Activated CD4-positive, alpha-beta memory T cell treated with anti-CD3 and anti-CD28 coated beads for 36 hours (primary cell): ENCODE measurements at places on chromosomes 6 and 20.

DNA sequence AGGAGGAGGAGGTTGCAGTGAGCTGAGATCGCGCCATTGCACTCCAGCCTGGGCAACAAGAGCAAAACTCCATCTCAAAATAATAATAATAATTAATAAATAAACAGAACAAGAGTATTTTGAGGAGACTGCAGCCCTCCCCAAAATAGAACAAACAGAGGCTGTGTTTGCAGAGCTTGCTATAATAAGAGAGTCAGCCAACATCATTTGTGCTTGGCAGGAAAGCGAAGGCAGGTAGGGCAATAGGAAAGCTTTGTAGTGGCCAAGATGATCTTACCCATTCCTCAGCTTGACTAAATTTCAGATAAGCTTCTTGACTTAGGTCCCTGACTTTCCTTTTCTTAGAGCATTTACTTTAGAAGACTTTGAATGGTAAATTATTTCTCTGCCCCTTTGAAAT, 6.7 kb downstream of the C6orf141 start:
- no peak for DNase-seq

- DNase-seq = no peak
Observed at GRCh38 chr20:52076164-52076563, 115.4 kb downstream of the ZFP64 start.

DNA sequence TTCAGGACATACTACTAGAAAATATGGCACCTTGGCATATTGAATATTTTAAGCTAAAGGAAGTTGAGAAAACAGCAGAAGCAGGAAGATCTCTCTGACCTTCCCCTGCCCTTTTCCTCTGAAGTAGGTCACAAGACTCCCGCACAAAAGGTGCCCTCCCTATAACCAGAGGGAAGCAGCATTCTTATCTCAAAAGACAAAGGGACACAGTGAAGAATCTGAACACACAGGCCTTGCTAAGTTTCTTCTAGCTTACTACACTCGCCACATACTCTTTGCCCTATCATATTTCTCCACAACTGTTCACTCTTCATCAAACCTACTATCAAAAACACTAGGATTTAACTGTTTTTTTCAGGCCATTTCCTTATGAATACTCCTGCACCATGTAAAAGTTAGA, 151.2 kb downstream of the ELOVL4 start:
- no peak for DNase-seq

GRCh38 chr6:157723376-157723775, 99.7 kb upstream of the SNX9 start:
- no peak for DNase-seq

DNA sequence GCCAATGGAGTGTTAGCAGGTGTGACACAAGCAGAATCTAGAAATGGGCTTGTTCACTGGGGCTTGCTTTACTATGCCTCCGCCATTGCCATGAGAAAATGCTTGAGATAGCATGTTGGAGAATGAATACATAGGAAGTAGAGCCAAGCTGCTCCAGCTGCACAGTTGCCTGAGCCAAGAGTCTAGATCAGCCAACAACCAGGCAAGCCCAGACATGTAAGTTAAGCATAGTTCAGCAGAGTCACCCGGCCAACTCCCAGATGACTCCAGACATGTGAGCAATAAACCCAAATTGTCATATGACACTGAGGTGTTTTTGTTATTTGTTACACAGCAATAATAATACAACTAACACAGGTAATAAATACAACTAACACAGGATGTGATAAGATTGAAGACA, 167.9 kb downstream of the HAO1 start:
- DNase-seq = no peak

DNA sequence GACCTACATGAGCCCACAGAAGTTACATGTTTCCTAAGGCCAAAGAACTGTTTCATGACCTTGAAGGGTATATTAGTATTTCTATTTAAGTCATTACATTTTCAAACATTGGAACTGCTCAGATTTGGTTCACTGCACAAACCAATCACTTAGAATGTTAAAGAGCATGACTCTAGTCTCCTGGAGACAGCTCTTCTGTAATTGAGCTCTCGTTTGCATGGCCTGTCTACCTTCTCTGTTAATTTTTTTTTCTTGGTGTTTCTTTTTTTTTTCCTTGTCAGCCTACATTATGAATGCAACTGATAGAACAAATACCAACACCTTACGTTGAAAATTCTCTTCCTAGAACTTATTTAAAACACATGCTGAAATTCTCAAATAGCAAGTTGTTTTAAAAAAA, 860.2 kb upstream of the MAP3K7 start:
- DNase-seq = no peak

GRCh38 chr6:45416700-45417099, 39.0 kb upstream of the SUPT3H start:
- DNase-seq = no peak

DNA sequence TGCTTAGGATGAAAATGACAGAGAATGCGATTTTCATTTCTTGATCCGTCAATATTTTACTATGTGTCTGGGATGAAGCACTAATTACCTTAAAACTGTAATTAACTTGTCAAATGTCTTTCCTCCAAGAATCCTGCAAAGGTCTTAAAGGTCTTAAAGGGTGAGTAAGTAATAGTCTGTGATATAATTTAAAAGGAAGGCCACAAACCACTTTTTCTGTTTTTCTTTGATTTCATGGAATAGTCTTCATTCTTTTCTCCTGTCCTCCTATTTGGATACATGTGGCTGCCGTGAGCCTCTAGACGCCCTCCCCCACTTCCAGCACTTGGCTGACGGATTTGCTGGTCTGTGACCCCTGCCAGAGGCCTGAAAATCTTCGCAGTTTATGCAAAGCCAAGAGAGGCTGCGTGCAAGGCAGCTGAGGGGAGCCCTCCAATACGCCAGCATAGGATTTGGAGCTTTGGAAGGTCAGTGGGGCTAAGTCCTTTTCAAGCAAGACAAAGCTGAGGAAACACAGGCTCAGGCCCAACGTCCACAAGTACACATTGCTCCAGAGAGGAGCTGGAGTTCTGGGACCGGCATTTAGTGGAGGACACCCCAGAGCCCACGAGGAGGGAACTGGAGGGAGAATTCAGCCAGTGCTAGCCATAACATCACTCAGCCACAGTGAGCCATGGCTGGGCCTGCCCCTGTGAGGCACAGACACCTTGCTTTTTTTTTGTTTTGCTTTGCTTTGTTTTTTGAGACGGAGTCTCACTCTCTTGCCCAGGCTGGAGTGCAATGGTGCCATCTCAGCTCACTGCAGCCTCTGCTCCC, 382.6 kb downstream of the SMOC2 start:
- DNase-seq = no peak

- DNase-seq = no peak
Observed at GRCh38 chr6:9612489-9612888, 802.4 kb downstream of the TFAP2A start.

DNA sequence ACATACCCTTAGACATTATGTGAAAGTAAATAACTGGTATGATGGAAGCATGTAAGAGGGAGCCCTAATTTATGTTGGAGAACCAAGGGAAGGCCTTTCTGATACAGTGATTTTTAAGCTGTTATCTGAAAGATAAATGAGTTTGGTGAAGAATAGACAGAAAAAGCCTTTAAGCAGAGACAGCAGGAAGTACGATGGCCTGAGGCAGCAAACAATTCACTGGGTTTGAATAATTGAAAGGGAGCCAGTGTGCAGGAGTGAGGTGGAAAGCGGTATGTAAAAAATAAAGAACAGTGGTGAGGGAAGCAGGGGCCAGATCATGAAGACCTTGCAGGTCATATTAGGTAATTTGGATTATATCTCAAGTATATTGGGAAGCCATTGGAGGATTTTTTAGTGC, 4.1 kb upstream of the RAB23 start:
- no peak for DNase-seq

GRCh38 chr20:9903048-9903655, 64.3 kb upstream of the PAK5 start:
- no peak for DNase-seq

GRCh38 chr20:8398263-8399051, 266.4 kb downstream of the PLCB1 start:
- DNase-seq = no peak

DNA sequence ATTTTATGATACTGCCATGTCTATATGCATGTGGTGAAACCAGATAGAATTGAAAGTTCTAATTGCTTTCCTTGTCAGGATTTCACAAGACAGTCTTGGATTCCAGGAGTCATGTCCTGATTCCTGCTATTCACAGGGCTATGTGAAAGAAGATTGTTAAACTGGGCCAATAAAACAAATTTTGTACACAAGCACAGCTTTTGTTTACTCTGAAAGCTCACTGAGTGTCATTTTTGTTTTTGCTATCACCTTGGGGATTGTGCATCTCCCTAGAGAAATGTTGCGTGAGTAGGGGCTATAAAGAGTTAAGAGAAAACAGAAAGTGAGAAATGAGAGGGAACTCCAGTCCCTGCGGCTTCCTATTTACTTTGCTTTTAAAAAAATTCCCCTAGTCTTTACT, 627.5 kb downstream of the PKHD1 start:
- DNase-seq = no peak

DNA sequence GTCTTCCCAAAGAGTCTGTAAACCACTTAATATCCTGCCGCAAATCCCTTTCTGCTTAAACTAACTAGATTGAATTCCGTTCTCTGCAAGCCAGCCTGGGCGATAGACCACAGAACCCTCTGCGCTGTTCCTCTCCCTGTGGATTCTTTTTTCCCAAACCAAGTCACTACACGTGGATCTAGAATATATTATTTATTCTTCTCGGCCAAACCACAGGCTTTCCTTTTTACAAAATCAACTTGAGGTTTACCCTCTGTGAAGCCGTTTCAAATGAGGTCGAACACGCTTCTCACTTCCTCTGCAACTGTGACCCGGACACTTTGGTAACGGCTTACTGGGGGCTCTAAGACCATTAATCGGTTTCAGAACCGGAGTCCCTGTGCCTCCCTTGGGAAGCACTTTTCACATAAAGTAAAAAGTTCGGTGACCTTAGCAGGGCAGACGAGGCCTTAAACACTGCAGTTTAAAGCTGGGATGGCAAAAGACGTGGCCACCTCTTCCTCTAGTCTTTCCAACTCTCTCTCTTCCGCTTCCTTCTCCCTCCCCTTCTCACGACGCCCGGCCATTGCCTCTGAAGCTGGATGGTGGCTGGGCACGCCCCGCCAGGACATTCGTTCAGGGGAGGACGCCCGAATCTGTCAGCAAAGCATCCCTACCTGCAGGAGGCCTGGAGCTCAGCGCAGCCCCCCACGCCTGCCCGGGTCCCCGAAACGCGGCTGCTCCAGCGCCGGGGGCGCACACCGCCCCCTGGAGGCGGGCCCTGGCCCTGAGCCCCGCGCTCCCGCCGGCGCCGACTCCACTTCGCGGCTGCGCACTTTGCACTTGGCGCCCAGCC, 55.0 kb upstream of the FOXC1 start:
- peak; percentile 77 for DNase-seq

DNA sequence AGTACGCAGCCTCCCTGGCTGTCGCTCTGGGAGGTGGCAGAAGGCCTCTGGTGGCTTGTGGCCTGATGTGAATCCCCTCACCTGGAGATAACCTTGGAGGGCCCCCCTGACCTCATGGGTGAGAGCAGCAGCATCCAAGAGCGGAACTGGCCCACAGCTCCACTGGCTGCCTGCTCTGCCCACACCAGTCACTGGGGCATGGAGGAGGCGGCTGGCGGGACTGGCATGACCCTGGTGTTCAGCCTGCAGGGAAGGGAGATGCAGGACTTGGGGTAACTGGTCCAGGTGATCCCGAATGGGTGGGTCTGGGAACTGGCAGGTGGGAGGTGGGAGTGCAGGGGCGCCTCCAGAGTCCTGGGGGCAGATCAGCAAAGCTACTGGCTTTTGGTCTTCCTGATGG, 10.6 kb upstream of the DSN1 start:
- no peak for DNase-seq

DNA sequence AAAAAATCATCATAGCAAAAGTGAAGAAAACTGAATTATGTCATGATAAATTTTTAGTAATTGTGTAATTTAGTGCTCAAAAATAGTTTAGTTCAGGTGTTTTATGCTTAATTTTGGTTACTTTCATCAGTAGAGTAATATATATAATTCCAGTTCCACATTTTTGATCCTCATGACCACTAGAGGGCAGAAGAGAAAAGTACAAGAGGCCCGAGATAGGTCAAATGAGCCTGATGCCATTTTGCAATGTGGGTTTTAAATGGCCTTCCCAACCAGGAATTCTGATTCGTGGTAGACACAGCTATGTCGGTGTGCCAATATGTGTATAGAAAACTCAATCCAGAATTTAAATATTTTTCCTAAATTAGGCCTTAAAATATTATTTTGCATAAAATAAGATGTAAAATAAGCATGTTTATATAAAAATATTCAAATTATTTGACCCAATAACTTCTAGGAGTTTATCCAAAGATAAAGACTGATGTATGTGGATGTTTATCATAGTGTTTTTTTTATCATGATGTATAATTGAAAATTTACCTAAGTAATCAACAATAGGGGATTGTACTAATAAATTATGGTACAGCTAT, 159.7 kb upstream of the RPS6KA2 start:
- no peak for DNase-seq

GRCh38 chr6:5501837-5502236, 240.5 kb downstream of the FARS2 start:
- no peak for DNase-seq

GRCh38 chr6:100338090-100338489, 126.6 kb downstream of the SIM1 start:
- DNase-seq = no peak

DNA sequence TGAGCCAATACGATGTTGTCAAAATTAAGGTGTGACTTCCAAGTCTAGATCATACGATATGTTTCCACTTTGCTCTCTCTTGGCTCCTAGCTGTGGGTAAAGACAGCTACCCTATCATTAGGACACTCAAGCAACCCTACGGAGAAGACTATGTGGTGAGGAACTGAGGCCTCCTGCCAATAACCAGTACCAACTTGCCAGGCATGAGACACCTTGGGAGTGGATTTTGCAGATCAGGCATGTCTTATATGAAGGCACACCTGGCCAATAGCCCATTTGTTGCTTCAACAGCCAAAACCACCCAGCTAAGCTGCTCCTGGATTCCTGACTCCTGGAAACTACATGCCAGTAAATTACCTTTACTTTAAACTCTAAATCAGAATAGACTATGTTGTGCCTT, 863.4 kb downstream of the DHX35 start:
- DNase-seq = no peak

DNA sequence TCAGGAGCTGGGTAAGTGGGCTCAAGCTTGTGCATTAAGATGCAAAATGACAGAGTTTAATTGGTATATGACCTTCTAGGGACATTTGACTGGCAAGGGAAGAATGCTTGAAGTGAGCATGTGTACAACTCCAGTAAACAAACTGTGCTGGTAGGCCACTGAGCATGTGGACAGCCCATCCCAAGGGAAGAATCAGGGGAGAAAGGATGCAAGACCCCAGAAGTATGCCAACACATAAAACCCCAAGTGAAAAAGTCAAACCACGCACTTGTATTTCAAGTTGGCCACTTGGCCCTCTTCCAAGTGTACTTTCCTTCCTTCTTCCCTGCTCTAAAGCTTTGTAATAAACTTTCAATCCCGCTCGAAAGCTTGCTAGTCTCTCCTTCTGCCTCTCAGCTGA, 10.4 kb upstream of the THBD start:
- no peak for DNase-seq

GRCh38 chr6:129100164-129100563, 217.2 kb downstream of the LAMA2 start:
- no peak for DNase-seq
